ENCODE measurements at places on chromosomes 2 and 18.

GRCh38 chr2:8058652-8059051 is 623.2 kb upstream of the ID2 start:
- DNase-seq, result no peak

- DNase-seq, result no peak
These were observed 3.4 kb downstream of the GEN1 start for GRCh38 chr2:17757321-17757720.

DNA sequence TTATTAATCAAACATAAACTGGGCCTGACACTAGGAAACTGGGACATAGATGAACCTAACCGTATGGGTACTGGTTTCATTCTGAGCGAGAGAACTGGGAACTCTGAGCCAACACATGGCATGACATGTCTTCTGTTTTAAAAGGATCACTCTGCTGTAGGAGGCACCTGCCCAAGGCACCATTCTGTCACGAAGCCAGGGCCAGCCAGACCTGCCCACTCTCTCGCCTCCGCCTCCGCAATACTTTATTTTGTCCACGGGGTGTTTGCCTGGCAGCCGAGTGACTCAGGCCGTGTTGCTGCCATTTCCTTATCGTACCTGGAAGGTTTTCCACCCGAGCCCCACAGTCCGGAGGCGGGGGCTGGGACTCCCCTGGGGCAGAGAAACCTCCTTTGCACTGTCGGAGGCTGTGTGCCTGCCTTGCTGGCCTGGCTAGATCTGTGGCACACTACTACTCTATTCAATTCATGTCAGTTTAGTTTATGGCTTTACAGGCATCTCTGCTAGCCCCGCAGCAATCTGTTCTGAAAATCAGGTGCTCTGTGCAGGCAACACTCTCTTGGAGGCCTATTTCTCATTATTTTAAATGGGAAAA is 120.4 kb upstream of the ACKR3 start:
- DNase-seq, result no peak

DNA sequence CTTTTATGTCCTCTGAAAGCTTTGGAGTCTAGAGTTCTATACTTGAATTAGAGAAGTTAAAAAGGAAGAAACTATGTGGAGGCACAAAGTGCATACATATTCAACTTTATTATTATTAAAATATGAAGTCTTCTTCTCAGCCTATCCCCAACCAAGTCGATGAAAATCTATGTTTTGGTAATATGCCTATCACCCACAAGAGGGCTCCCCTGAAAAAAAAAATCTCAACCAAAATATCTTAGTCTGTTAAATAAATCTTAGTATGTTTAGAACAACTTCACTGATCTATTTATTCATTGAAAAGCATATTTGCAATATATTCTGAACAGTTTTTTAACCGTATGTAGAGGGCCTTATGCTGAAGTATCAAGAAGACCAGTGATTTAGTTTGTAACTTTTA is 804.5 kb downstream of the TDRD15 start:
- no peak for DNase-seq

GRCh38 chr2:238925816-238926521 is 78.1 kb downstream of the TWIST2 start:
- DNase-seq, result no peak

DNA sequence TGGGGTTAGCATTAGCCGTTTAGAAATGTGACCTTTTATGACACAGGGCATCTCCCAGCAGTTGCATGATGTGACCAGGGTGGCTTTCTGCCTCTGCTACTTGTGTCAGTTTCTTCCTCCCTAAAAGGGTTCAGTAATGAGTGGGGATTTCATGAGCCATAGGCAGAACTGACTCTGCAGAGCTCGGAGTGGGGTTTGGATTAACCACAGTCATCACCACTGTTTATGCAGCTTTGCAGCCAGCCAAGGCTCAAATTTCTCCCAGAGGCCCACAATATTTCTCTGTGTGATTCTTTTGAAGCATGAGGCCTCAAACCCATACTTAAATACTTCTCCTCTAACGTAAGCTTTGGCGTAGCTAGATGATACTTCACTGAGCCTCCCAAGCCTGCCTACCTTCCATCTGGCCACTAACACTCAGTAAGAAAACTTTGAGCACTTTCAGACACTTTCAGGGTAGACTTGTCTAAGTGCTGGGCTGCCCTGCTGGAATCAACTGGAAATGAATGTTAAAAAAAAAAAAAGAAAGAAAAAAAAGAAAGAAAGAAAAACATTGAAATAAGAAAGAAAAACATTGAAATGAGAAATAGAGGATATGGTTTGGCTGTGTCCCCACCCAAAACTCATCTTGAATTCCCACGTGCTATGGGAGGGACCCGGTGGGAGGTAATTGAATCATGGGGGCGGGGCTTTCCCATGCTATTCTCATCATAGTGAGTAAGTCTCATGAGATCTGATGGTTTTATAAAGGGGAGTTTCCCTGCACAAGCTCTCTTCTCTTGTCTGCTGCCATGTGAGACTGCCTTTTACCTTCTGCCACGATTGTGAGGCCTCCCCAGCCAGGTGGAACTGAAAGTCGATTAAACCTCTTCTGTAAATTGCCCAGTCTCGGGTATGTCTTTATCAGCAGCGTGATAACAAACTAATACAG is 11.5 kb upstream of the LAPTM4A start:
- peak; percentile 23 for DNase-seq

DNA sequence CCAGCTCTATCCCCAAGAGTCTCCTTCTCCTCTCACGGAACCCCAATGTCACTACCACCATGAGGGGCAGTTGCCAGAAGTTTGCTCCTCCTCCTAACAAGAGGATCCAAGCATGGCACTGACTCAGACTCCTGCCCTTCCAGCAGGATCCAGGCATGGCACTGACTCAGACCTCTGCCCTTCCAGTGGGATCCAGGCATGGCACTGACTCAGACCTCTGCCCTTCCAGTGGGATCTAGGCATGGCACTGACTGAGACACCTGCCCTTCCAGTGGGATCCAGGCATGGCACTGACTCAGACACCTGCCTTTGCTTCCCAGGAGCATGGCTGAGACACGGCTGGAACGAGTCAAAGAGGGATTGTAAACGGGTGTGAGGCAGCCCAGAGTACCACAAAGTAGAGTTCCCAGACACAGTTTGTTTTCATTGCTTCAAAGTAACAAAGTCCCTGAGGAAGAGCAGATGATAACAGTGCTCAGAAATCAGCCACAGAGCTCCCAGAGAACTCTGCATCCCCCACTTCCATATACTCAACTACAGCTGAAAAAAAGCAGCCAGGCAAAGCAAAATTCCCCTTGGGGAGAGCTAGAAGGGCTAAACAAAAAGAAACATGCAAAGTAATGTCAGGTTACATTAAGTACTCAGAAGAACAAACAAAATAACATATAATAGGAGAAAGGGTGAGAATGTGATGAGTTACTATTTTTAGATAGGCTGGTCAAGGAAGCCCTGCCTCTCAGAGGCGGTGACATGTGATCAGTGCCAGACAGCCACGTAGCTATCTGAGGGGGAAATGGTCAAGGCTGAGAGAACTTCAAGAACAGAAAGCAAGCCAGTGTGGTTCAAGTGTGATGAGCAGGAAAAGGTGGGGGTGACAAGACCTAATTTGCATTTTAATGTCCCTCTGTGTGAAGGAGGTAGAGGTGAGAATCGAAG is 3.0 kb downstream of the BUB1 start:
- peak; percentile 91 for DNase-seq

GRCh38 chr2:200130762-200131166 is 175.4 kb downstream of the MAIP1 start:
- no peak for DNase-seq

DNA sequence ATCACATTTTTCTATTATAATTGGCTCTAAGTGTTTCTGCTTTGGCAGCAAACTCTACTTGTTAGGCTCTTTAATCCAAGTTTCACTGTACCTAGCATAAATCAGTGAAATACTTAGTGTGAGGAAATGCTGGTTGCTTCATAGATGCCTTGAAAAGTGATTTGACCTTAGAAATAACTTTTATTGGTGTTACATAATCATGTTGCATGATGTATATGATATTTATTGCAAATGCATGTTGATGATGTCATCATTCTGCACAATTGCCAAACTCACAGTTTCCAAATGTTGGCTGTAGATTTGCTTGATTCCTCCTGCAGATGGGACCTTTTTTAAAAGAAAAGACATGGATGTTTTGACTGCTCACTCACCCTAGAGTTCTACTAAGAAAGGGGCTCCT is 137.6 kb upstream of the BCL2L11 start:
- DNase-seq, result no peak

DNA sequence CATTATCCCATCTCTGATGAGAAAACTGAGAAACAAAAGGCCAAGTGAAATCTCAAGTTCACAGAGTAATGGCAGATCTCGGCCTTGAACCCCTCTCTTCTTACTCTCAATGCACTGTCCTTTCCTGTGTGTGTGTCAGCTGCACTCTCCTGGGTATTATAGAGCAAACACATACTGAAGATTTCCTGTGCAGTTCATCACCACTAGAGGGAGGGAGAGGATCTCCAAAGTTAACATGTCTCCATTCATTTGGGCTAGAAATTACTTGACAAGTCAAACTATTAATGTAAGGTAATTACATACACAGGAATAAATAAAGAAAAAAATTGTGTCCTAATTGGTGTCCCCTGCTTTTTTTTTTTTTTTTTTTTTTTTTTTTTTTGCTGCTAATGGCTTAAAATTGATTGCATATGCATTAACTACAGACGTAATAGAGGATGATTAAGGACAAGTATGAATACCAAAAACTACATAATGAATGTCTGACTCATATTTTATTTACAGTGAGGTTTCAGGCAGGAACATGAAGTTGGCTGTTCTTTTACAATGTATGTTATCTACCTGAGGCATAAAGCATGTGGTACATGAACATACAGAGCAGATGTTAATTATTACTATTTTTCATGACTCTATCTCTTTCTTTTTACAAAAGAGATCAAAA is 269.2 kb downstream of the NYAP2 start:
- peak; percentile 67 for DNase-seq

DNA sequence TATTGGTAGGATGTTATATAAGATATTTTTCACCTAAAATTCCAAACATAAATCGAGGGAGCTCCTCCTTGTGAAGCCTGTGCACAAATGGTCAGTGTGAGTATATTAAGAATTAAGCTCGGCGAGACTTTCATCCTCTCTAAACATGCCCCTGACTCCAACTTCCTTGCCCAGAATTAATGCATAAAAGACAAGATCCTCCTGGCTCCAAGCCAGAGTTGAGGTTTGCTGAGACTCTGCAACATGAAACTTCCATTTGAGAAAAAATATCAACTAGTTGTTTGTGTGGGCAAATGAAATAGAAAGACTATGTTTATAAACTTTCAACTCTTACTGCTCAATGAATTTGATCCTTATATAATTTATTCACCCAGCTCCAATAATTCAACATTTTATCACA is 68.1 kb downstream of the CCDC178 start:
- no peak for DNase-seq

DNA sequence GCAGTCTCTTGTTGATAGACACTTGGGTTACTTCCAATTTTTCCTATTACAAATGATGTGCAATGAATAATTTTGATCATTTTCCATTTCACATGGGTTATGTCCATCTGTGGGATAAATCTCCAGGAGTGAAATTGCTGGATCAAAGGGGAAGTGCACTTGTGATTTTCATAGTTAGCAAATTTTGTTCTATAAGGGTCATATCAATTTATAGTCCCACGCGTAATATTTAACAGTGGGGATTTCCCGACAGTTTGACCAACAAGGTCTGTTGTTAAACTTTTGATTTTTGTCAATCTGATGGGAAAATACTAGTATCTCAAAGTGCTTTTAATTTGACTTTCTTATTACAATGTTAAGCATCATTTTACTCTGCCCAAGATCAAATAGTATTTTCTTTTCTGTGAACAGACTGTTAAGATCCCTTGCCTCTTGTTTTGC is 8.3 kb downstream of the IL1B start:
- DNase-seq, result no peak

DNA sequence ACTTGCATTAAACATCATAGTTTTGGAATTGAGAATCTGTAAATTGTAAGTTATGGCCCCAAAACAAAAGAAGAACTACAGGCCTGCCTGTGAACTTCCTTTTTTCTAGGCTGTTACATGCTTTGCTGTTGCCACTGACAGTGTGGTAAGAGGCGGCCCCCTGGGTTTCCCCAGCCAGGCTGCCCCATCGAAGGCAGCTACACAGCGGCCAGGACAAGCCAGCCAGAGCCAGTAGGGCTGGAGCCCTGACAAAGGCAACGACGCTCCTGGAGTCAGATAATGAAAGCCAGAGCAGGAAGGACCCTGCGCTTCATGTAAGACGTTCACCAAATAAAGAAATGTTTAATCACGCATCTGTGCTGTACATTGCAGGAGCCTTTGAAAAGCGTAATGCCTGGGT is 55.0 kb downstream of the ANKRD44 start:
- DNase-seq, result peak; percentile 91

GRCh38 chr2:232387451-232388171 is 9.1 kb downstream of the ALPP start:
- DNase-seq, result no peak

GRCh38 chr2:84741182-84741822 is 139.6 kb downstream of the TRABD2A start:
- DNase-seq, result peak; percentile 52

GRCh38 chr18:12946549-12947284 is 1.1 kb upstream of the SEH1L start:
- DNase-seq, result no peak

GRCh38 chr2:30223413-30223874 is 7.9 kb upstream of the LBH start:
- peak; percentile 76 for DNase-seq

- no peak for DNase-seq
These were observed 5.2 kb upstream of the RTP5 start for GRCh38 chr2:241864168-241864849.

DNA sequence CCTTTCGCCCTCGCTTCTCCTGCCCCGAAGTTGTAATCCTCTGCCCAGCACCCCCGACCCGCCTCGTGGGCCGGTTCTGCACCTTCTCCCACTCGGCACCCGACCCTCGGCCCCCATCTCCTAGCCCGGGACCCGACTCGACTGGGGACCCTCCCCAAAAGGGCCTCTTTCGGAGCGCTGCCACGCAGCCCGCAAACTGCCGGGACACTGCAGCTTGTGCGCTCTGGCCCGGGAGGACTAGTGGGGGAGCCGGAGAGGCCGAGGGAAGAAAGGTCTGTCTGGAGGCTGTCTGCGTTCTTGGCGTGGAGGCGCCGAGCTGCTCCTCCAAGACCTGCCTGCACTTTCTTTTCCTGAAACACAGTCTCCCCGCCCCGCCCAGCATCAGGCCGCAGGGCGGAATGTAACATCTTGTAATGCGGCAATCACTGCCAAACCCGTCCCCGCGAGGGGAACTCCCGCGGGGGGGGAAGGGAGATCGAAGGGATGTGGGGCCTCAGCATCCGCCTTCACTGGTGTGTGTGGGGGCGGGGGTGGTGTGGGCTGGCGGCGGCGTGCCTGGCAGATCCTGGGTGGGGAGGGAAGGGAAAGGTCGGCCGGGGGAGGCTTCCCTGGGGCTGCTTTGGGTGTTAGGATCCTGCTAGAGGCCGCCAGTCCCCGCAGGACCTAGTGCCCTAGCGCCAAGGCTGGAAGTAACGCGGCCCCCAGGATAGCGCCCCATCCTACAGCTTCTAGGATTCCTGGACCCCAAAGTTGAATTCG is 7.4 kb downstream of the DLX2 start:
- DNase-seq, result peak; percentile 75

- DNase-seq, result no peak
These were observed 37.0 kb upstream of the PKDCC start for GRCh38 chr2:42010743-42011298.

All from B cell (primary cell).